ENCODE measurements at places on chromosomes 2 and 18.

DNA sequence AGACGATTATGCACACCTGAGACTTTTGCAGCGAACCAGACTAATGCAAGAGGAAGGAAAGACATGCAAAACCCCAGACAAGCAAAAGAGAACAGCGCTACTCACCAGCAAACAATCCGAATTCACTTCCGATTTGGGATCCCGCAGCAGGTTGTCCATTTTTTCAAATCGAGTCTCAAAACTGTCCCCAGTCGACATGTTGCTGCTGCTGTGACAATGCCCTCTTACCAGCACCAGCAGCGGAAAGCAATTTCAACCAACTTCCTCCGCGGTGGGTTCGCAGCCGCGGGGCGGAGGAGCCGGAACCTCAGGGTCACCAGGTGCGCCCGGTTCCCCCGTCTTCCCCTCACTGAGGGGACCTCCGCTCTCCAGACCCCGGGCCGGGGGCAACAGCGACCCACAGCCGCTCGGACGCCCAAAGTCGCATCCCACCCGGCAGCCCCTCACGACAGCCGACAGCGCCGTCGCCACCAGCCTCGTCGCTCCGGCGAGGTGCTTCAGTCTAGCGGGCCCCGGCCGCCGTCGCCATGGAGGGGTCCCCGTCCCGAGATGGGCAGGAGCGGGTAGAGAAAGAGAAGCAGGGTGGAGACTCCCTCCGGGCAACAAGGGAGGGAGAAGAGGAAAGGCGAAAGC is 784 bp downstream of the ROCK1 start:
- peak; percentile 37 for DNase-seq

DNA sequence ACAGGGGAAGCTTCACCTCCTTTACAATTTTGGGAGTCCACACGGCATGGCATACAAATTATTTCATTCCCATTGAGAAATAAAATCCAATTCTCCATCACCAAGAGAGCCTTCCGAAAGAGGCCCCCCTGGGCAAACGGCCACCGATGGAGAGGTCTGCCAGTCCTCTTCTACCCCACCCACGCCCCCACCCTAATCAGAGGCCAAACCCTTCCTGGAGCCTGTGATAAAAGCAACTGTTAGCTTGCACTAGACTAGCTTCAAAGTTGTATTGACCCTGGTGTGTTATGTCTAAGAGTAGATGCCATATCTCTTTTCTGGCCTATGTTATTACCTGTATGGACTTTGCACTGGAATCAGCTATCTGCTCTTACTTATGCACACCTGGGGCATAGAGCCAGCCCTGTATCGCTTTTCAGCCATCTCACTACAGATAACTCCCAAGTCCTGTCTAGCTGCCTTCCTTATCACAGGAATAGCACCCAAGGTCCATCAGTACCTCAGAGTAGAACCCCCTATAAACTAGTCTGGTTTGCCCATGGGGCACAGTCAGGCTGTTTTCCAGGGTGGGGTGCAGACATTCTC is 58.3 kb downstream of the BCL11A start:
- no peak for DNase-seq

DNA sequence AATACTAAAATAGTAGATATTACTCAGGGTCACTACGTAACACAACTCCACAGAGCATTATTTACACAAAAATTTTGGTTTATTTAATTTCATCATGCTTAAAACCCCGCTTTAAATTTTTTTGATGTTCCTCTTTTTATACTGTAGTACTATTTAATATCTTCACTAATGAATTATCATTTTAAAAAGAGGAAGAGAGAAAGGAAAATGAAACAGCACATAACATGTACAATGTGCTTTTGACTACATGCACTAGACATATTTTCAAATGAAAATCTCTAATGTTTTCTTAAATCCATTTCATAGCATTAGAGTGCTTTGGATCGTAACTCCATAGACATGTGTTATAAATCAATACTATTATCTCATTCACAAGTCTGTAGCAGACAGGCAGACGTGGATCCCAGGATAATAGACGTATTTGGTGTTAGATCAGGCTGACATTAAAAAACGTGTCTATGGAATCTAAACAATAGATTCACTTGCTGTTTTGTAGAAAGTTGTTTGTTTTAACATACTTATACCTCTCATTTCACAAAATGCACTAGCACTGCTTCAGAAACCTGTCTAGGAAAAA is 897.0 kb downstream of the CPS1 start:
- no peak for DNase-seq

DNA sequence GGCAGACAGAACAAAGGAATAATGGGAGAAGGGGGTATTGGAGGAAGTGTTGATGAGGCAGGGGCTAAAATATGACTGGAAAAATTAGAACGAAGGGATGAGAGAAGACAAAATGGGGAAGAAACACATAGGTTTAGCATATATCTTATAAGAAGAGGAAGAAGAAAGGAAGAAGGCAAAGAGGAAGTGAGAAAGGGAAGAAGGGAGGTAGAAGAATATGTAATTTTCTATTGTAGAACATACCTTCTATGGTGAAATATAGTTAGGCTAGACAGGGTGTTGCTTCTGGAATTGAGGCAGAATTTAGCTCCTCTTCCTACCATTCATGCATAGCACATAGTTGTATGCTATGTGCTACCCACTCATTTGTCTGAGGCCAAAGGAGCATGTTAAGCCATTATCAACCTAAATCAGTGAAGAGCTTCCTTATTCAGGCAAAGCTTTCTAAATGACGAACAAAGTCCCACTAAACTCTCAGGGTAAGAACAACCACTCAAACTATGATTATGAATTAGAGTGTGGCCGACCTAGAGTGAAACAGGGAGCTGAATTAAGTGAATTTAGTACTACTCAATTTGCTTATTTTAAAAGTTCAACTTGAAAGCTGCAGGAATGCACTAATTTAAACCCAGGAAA is 180.9 kb upstream of the GALNT5 start:
- no peak for DNase-seq

GRCh38 chr18:3585656-3586509 is 135.9 kb downstream of the TGIF1 start:
- peak; percentile 89 for DNase-seq

DNA sequence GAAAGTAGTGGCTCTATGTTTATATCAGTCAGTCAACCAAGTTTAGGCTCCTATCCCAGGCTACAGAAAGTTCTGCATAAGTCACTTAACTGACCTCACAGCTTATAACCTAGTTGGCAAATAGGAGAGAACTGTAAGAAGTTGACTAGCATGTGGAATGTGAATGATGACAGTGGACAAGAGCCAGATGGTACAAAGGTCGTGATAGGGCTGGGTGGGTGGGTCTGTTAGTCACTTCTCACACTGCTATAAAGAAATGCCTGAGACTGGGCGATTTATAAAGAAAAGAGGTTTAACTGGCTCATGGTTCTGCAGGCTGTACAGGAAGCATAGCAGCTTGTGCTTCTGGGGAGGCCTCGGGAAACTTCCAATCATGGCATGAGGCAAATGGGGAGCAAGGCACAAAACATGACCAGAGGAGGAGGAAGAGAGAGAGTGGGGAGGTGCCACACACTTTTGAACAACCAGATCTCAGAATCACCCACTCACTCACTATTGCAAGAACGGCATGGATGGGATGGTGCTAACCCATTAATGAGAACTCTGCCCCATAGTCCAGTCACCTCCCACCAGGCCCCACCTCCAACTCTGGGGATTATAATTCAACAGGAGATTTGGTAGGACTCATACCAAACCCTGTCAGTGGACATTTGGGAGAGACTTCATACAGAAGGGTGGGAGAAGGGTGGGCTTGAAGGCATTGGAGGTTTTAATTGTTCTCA is 68.8 kb downstream of the LTBP1 start:
- peak; percentile 93 for DNase-seq

DNA sequence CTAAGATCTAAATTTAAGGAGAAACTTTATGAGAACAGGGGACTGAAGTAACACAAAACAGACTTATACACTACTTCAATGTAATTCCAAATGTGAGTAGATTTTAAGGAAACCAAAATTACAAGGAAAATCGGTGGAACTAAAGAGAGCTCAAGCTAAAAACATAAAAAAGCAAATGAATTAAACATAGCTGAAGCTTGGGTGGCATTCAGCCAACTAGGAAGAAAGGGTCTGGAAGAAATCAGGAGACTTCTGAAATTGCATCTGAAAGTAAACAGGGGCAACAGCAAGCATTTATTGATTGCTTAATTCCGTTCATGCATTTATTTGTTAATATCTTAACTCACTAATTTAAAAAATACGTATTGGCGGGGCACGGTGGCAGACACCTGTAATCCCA is 727.3 kb upstream of the PKDCC start:
- no peak for DNase-seq

DNA sequence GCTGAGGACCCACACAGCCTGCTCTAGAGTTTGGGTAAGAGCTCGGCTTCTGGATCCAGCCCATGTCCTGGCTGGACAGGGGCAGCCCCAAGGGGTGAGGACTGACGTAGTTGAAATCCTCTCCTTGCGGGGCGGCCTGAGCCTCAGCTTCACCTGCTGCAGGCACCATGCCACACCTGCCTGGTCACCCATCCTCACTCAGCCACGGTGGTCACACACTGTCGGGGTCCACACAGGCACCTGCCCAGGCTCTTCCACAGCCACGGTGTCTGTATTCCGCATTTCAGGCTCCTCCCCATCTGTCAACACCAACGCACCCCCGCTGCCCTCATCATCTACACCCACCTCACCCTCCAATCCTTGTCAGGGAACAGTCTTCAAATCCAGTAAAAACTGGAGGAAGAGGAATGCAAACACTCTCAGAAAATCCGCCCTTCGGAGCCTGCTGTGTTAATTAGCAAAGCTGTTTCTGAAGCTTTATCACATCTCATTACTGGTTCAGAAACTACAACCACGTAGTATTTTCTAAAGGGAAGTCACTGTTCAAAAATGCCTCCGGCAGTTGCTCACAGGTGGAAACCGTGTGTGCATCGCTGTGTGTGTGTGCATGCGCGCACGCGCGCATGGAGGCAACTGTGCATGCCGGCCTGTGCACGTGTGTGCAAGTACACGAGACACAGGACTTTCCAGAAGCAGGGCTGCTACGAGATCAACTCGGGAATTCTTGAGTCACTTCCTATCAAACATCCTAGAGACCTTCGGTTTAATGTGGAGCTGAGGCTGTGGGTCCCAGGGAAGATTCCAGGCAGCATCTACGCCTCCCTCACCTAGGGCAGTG is 38.2 kb downstream of the SLC66A2 start:
- no peak for DNase-seq

- DNase-seq: peak; percentile 22
Measured at GRCh38 chr18:54647176-54647575, 56.1 kb downstream of the DYNAP start.

DNA sequence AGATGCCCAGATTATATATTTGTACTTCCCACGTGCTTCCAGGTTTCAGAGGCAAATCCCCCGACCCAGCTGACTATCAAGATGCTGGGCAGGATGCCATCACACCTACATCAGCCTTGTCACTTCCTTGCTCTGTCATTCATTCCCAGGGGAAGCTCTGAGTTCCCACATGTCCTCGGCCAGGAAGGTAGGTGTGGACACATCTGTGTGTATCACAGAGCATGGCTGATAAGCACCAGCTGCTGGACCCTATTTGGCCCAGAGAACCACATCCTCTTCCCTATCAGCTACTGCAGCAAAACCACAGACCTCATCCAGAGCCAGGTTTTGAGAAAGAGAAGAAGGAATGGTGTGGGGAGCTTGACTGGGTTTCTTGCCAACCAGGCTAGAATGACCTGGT is 31.9 kb upstream of the ITGA6 start:
- DNase-seq: no peak

GRCh38 chr2:172931256-172931894 is 144.3 kb upstream of the MAP3K20 start:
- peak; percentile 43 for DNase-seq

DNA sequence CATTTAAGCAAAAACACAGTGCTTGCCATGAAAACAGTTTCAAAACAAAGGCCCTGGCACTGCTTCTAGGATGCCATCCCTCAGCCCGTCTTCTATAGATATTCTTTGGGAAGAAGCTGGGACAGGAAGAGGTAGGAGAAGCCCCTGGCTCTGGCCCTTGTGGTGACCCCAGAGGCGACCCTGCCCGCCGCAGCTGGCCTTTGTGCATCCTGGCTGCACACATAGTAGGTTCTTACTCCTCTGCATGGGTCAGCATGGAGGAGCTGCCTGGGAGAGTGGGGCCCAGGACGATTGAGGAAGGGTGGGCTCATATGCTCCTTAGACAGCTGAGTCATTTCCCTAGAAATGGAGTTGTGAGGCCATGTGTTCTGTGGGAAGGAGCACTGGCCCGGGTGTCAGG is 44.4 kb upstream of the OTOF start:
- DNase-seq: peak; percentile 3

DNA sequence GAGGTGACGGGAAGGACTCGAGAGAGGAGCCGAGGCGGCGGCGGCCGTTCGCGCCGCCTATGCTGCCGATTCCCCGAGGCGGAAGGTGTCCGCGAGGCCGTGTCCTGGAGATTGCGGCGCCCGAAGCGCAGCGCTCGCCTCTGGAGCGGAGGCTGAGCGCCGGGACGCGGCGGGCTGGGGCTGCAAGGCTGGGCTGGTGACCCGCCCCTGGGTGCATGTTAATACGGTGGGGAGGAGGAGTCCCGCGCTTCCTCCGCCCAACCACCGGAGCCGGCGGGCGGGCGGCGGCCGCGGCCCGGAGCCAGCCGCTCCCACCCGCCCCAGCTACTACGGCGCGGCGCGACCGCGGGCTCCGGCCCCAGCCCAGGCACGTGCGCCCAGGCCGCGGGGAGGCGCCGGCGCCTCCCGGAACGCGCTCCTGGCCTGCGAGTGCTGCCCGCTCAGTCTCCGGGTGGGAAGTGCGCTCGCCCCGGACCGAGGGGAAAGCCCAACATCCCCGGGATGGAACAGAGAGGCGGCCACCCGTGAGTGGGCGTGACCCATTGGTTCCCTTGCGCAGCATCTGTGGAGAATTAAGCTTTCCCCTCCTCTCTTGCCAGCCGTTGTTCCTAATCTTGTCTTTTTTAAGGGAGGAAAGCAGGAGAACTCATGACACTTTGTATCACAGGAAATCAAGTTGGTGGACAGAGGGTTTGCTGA is at the start of gene DLGAP1:
Gene DLGAP1, minus strand, starts transcription at position 195 of the 699 bp plus-strand sequence.
- DNase-seq: peak; percentile 1

- DNase-seq: peak; percentile 81
Measured at GRCh38 chr2:162245781-162246180, 2.5 kb upstream of the FAP start.

DNA sequence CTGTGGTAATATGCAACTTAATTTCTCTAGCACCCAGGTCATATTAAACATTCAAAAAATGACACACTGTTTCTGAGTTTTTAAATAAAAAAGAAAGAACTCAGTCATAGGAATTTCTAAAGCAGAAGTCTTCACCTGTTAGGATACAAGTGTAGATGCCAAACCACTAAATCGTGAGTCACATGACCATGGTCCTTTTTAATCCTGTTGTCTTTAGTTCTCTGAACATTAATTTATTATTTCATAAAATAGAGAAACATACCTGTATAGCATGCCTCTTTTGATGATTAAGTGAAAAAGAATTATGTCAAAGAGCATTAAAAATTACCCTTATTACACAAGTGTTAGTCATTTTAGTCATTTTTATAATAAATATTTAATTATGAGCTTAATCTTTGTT is 398.8 kb downstream of the CCDC85A start:
- no peak for DNase-seq

Data from fibroblast of mammary gland (primary cell).